ENCODE measurements at places on chromosomes 13 and 19. TPM values are rescaled to one million over a fixed set of nuclear protein-coding genes. Genes with fewer than 3 reads are reported as not detected.

RUBCNL gene
- 10.9 TPM for total RNA-seq

LHFPL6 gene
- 9.0 TPM for total RNA-seq

ZNF566 gene
- 5.8 TPM for total RNA-seq

TEX29 gene
- not detected for total RNA-seq

- no peak for DNase-seq
These were observed 13.0 kb downstream of the LRFN3 start for GRCh38 chr19:35949131-35949530.

DNA sequence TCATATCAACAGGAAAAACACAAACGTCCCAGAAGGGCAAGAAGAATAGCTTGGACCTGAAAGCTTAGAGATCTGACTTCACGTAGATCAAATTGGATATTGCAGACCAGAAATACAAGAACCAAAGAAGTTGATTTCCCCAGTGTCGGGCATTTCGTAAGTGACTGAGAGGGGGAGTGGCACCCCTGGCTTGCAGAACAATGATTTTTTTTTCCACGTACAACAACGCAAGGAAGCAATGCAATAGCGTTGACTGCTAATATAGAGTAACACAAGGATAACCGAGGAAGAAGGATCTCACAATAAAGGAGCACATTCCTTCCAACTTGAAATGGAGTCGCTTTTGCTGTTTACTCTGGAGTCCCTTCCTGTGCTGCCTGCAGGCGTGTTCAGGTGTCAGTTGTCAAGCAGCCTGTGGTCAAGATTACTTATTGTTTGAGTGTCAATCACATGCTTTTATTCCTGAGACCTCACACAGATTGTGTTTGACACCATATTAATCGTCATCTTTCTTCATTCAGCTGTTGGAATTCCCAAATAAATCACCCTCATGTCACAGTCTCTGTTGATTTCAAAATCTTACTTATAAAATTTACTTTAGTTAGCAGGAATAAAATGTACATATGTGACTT, 139.4 kb downstream of the FREM2 start:
- DNase-seq, result no peak

GRCh38 chr13:44266305-44266704, 107.3 kb upstream of the SERP2 start:
- no peak for DNase-seq

DNA sequence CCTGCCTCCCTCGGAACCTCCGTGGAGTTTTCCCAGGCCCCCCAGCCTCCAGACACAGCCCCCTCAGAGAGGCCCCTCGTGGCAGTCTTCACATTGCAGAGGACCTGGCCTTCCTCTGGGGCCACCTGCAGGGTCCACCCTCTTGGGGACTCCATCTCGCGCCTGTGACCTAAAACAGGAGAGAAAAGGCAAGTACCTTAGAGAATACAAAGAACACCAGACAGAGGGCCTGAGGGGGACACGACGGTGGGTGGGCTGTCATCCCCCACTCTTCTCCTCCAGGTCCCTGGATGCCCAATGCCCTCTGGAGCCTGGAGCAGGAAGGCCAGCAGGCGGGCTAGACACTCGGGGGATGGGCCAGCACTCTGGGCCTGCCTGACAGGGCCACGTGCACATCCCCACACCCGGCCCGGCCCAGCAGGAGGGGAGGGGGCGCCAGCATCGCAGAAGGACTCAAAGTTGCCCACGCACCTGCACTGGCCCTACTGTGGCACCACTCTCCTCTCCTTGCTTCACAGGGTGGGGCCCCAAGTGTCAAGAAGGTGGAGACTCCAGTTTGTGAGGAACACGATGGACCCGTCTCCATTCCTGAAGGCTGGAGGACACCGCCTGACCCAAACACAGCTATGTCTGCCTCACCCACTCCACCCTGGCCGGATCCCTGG, 4.3 kb upstream of the A1BG start:
- DNase-seq, result no peak

DNA sequence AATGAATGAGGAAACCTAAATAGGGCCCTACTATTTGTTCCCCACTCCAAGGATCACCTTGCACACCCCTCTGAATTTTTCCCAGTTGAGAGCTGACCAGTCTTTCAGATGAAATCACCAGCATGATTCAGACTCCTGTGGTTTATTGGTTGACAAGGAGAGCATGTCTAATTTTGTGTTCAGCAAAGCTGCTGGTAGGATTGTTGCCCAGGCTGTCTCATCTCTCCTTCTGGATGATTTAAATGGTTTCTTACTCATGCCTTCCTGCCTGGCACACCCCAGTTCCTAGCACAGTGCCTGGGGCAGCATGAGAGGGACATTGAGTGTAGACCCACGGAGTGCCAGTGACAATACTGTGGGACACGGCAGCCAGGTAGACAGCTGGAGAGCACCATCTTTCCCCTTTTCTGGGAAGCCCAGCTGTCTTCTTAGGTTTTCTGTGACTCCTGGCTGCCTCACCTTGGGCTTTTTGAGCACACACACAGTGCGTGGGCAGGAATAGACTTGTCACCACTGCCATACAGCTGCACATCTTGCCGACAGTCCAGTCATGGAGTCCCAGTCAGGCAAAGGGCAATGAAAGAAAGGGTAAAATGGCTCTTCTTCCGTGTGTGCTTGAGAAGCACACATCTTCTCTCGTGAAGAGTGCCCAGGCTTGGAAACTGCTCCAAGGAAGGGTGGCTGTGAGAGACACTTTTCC, 12.3 kb downstream of the FGF9 start:
- DNase-seq, result no peak

GRCh38 chr13:92657565-92657964, 569.0 kb upstream of the GPC6 start:
- no peak for DNase-seq

DNA sequence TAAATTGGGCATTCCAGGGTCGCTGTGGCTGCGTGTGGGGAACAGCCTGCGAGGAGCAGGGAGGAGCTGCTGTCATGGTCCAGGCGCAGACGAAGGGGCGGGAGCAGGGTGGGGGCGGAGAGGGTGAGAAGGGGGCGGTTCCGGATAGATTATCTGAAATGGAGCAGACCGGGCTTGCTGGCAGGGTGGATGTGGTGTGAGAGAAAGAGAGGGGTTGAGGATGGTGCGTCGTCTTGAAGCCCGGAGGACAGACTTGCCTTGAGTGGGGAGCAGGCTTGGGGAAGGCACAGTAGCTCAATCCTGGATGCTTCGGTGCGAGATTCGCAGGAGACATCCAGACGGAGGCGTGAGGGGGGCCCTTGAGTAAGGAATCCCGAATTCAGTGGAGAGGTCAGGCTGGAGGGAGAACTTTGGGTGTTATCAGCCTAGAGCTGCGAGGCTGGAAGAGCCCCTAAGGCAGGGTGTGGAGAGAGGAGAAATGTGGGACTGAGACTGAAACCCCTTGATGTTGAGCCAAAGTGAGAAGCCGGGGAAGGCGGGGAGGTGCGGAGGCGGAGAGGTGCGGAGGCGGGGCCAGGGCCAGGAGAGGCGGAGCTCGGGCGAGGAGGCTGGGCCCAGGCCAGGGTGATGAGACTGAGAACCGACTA, 40.6 kb downstream of the DPF1 start:
- DNase-seq, result no peak

DNA sequence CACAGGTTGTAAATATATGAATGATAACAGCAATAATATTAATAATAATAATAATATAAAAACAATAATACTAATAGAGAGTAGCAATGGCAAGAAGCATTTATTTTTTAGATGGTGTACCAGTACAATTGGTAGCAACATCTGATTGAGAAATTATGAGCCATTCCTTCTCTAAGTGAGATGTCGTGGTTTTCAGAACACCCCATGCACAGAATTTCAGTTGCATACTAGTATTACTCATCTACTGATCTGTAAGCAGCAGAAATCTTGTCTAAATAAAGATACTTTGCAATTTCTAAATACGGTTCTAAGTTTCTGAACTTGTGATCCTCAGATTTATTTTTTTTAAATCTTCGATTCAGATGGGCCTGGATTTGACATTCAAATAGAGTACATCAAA, 788.0 kb upstream of the ATXN8OS start:
- DNase-seq, result no peak

DNA sequence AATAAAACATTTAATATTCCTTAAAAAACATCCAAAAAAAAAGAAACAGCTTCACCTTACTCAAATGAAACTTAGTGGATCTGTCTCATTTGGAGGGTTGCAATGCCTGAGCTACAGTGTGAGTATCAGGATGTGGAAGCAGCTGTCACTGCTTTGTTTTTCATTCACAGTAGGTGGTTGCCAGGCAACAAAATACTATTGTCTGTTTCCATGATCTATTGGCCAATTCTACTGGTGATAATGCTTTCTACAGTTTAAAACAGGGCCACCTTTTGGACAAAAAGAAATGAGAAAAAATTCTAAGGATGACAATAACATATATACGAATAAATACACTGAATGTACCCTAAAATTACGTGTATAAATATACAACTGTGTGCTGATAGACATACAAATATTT, 3.0 kb downstream of the ENOX1 start:
- DNase-seq, result no peak

- no peak for DNase-seq
These were observed 47.9 kb upstream of the CEACAM21 start for GRCh38 chr19:41528106-41528505.

DNA sequence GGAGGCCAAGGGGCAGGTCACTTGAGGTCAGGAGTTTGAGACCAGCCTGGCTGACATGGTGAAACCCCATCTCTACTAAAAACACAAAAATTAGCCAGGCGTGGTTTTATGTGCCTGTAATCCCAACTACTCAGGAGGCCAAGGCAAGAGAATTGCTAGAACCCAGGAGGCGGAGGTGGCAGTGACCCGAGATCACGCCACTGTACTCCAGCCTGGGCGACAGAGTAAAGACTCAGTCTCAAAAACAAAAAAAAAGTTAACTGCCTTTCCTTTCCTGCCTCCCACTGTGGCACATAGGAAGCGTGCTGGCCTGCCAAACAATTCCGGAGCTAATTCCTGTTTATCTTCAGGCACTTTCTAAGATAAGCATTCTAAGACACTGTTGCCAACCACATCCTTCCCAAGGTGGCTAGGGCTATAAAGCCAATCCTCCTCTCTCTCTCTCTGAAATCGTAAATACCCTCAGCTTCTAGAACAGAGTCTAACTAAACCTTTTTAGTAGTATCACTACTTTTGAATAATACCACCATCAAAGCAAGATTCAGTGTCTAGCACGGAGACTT, 21.6 kb downstream of the SLC25A30 start:
- no peak for DNase-seq

All from Peyer's patch (tissue), 4 donors.